Thoracic aorta (tissue), 2 donors: ENCODE measurements at places on chromosomes 16 and 17. TPM values are rescaled to one million over a fixed set of nuclear protein-coding genes. Genes with fewer than 3 reads are reported as not detected.

The WNT9B gene
- total RNA-seq = not detected

The SPN gene
- 1.1 TPM for total RNA-seq

The SLC5A11 gene
- total RNA-seq = 17.7 TPM

The CES3 gene
- 0.63 TPM for total RNA-seq

The SULT1A3 gene
- total RNA-seq = 11.1 TPM

The THUMPD1 gene
- total RNA-seq = 64.5 TPM

DNA sequence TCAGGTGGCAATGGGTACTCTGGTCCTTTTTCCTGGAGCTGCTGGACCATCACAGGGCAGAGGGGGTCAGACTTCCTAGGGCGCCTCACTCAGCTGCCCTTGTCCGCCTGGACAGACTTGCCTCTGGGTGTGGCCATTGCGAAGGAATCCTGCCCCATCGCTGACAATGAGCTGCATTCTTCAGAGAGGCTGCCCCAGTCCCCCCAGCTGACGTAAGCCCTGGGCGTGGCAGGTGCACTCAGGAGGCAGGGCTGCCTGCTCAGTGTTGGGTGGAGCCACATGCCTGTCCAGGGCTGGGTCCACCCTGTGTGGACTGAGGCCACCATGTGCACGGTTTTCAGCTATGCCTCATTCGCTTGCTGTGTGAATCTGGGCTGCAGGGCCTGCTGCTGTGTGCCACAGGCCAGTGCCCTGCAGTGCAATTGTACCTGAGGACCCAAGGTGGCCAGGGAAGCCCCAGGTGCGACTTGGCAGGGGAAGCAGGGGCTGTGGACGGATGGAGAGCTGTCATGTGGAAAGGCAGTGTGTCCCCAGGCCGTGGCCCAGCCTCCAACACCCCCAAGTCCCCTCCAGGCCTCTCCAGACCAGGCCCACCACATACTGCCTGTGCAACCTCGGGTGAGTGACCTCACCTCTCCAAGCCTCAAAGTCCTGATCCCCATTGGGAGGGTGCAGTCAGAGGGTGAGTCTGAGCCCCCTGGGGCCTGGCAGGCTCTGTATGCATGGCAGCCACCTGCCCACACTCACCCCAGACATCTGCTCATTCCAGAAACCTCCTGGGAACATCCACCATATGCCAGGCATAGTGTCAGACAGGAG lies 14.0 kb upstream of the MPRIP start:
- no peak for DNase-seq
- H3K4me3 ChIP-seq = no peak overlapping the region
- no peaks in the 10 kb centered on the region for H3K27me3 ChIP-seq
- H3K4me1 ChIP-seq = peaks cover 35% of the 10 kb centered on the region

DNA sequence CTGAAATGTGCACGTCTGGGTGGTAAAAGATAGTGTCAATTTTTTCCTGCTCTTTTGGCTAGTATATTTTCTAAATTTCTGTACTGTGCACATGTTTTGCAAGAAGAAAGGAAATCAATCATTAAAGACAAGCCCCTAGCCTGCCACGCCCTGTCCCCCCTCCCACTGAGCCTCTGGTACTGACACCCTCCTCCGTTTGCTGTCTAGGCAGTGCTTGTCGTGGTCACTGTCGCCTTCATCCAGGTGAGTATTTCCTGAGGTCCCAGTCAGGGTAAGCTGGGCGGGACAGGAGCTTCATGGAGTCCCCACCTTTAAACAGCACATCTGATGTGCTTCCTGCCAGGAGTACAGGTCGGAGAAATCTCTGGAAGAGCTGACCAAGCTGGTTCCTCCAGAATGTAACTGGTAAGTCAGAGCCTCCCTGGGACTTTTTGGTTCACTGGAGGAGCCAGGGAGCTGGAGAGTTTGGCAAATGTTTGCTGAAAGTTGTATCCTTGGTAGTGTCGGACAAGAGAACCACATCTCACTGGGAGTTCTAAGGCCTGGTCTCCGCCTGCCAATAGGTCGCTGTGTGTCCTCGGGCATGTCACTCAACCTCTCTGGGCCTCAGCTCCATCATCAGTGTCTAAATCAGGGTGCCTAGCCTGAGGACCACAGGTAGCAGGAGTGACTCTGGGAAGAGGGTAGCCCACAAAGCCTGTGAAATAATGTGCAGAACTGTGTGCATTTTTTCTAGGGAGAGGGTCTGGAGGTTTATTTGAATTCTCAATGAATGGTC lies 42.2 kb downstream of the ATP2C2 start:
- no peaks in the 10 kb centered on the region for H3K36me3 ChIP-seq
- no peak overlapping the region for H3K27ac ChIP-seq
- no peaks in the 10 kb centered on the region for H3K4me1 ChIP-seq
- no peak for DNase-seq
- no peaks in the 10 kb centered on the region for H3K27me3 ChIP-seq

DNA sequence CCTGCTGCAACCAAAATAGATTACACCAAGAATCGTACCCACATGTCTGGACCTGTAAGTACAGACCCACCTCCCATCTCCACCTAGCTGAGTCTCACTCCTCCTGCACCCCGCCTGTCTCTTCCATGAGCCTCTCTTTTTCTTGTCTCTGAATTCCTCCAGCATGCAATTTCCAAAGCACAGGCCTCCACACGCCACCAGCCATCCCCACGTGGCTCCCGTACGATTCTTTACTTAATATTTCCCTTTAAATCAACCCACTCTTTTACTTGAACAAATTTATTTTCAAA lies 1.2 kb downstream of the RPH3AL start:
- H3K36me3 ChIP-seq = no peaks in the 10 kb centered on the region
- H3K27me3 ChIP-seq = no peaks in the 10 kb centered on the region
- no peak for DNase-seq
- H3K4me3 ChIP-seq = no peak overlapping the region
- H3K4me1 ChIP-seq = no peaks in the 10 kb centered on the region

DNA sequence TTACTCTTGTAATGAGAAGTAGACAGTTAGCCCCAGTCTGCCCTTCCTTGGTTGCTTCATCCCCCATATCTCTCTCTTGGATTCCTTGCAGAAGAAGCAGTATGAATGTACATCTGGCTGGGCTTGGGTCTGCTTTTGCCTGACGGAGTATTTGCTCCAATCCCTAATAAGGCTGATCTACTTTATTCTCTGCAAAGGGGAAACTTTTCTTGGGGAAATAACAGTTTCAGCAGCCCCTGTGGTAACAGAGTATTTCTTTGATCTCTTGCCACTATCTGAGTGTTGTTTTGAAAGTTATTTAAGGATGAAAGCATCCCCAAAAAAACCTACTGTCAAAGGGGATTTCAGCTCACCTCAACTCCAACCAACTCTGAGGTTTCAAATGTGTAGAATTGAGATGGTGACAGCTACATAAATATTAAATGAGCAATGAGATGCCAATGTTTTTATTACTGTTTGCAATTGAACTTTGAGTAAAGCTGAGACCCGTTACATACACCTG lies 168.9 kb upstream of the NOG start:
- no peaks in the 10 kb centered on the region for H3K36me3 ChIP-seq
- no peaks in the 10 kb centered on the region for H3K4me1 ChIP-seq
- no peaks in the 10 kb centered on the region for H3K27me3 ChIP-seq
- H3K27ac ChIP-seq = no peak overlapping the region

DNA sequence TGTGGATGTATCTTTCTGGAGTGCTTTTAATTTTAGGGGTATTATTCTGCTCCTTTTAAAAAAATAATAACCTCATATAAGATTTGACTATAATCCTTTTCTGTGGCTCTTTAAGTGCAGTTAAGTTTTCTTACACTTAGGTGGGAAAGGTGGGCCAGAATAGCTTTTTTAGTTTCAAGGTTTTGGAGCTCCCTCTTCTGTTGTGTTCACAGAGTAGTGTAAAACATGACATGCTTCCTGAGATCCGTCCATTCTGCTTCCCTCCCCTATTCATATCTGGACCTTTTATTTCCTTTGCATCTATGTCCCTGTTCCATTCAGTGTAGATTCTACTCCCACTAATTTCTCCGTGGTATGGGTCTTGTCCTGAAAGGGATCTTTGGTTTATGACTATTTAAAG lies 12.8 kb downstream of the LRRC36 start:
- H3K4me1 ChIP-seq = no peaks in the 10 kb centered on the region
- H3K27me3 ChIP-seq = no peaks in the 10 kb centered on the region
- H3K4me3 ChIP-seq = no peak overlapping the region
- H3K36me3 ChIP-seq = no peaks in the 10 kb centered on the region
- DNase-seq = no peak

- H3K27me3 ChIP-seq = no peaks in the 10 kb centered on the region
- H3K27ac ChIP-seq = no peak overlapping the region
- peaks cover 13% of the 10 kb centered on the region for H3K4me1 ChIP-seq
- H3K36me3 ChIP-seq = no peaks in the 10 kb centered on the region
Observed at GRCh38 chr17:21510686-21511362, 134.7 kb downstream of the KCNJ12 start.

GRCh38 chr16:22973522-22973921 lies 159.6 kb downstream of the HS3ST2 start:
- H3K27me3 ChIP-seq = no peaks in the 10 kb centered on the region
- no peaks in the 10 kb centered on the region for H3K4me1 ChIP-seq
- no peaks in the 10 kb centered on the region for H3K36me3 ChIP-seq

- no peak overlapping the region for H3K27ac ChIP-seq
- peaks cover 6% of the 10 kb centered on the region for H3K27me3 ChIP-seq
- H3K4me1 ChIP-seq = peaks cover 31% of the 10 kb centered on the region
- peak overlapping the region; percentile 72 for H3K4me3 ChIP-seq
- H3K36me3 ChIP-seq = no peaks in the 10 kb centered on the region
- no peak for DNase-seq
Observed at GRCh38 chr17:68197091-68197996, 50.5 kb upstream of the AMZ2 start.

- H3K4me3 ChIP-seq = peak within 1 kb of the TSS; percentile 91
- peaks cover 8% of the 10 kb centered on the region for H3K4me1 ChIP-seq
- H3K36me3 ChIP-seq = peaks cover 29% of the 10 kb centered on the region
- H3K27me3 ChIP-seq = no peaks in the 10 kb centered on the region
- DNase-seq = no peak
- H3K27ac ChIP-seq = peak within 1 kb of the TSS; percentile 70
Observed at GRCh38 chr17:42773290-42774035, at the start of gene VPS25. Gene VPS25, plus strand, starts transcription at chr17:42773449. Its CDS starts 27 bp downstream, at chr17:42773476.

DNA sequence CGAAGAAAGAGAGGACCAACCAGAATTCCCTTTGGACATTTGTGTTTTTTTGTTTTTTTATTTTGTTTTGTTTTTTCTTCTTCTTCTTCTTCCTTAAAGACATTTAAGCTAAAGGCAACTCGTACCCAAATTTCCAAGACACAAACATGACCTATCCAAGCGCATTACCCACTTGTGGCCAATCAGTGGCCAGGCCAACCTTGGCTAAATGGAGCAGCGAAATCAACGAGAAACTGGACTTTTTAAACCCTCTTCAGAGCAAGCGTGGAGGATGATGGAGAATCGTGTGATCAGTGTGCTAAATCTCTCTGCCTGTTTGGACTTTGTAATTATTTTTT lies 3.6 kb downstream of the SOX9 start:
- no peak overlapping the region for H3K4me3 ChIP-seq
- H3K36me3 ChIP-seq = no peaks in the 10 kb centered on the region
- peaks cover 7% of the 10 kb centered on the region for H3K4me1 ChIP-seq
- no peaks in the 10 kb centered on the region for H3K27me3 ChIP-seq

DNA sequence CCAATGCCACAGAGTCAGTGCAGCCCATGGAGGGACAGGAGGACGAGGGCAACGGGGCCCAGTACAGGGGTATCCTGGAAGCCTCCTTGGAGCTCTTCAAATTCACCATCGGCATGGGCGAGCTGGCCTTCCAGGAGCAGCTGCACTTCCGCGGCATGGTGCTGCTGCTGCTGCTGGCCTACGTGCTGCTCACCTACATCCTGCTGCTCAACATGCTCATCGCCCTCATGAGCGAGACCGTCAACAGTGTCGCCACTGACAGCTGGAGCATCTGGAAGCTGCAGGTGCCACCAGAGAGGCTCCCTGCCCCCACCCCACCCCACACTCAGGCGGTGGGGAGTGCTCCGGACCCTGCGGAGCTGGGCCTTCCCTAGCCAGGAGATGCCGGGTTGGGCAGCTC lies 16.6 kb downstream of the TRPV2 start:
- DNase-seq = no peak
- no peaks in the 10 kb centered on the region for H3K4me1 ChIP-seq
- no peaks in the 10 kb centered on the region for H3K27me3 ChIP-seq

GRCh38 chr17:18933102-18934058 lies 18.6 kb upstream of the SLC5A10 start:
- H3K27me3 ChIP-seq = no peaks in the 10 kb centered on the region
- no peak overlapping the region for H3K4me3 ChIP-seq
- DNase-seq = no peak
- H3K27ac ChIP-seq = no peak overlapping the region
- peaks cover 19% of the 10 kb centered on the region for H3K36me3 ChIP-seq
- H3K4me1 ChIP-seq = no peaks in the 10 kb centered on the region

GRCh38 chr17:50601823-50602375 lies 32.8 kb upstream of the ABCC3 start:
- H3K4me1 ChIP-seq = peaks cover 12% of the 10 kb centered on the region
- no peaks in the 10 kb centered on the region for H3K36me3 ChIP-seq
- H3K27ac ChIP-seq = no peak overlapping the region
- H3K27me3 ChIP-seq = no peaks in the 10 kb centered on the region

DNA sequence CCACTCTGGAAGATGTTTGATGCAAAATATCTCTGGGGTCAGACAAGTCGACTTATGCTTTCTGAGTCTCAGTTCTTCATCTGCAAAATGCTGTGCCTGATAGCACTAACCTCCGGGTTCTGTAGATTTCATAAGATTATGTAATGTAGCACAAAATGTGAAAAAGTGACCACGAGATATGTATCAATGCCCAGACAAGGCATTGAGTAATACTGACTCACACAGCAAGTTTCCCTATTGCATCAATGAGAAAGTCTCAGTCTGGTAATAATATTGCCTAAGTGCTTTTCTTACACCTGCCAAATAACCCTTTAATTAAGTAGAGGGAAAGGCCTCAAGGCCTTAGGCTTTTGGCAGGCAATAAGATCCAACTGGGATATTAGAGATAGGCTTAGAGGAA lies 41.4 kb upstream of the MMP2 start:
- no peaks in the 10 kb centered on the region for H3K27me3 ChIP-seq
- H3K4me1 ChIP-seq = no peaks in the 10 kb centered on the region
- H3K4me3 ChIP-seq = no peak overlapping the region
- H3K36me3 ChIP-seq = no peaks in the 10 kb centered on the region
- no peak for DNase-seq

GRCh38 chr16:57801098-57801808 lies 1.0 kb downstream of the KIFC3 start:
- H3K27me3 ChIP-seq = no peaks in the 10 kb centered on the region
- H3K36me3 ChIP-seq = peaks cover 7% of the 10 kb centered on the region
- H3K27ac ChIP-seq = peak overlapping the region; percentile 84
- DNase-seq = no peak
- peak overlapping the region; percentile 87 for H3K4me3 ChIP-seq
- peaks cover 29% of the 10 kb centered on the region for H3K4me1 ChIP-seq

GRCh38 chr16:27740496-27741201 lies 190.7 kb downstream of the KATNIP start:
- no peak overlapping the region for H3K27ac ChIP-seq
- peaks cover 3% of the 10 kb centered on the region for H3K4me1 ChIP-seq
- H3K4me3 ChIP-seq = no peak overlapping the region
- no peaks in the 10 kb centered on the region for H3K27me3 ChIP-seq
- no peaks in the 10 kb centered on the region for H3K36me3 ChIP-seq
- no peak for DNase-seq
